ENCODE measurements at places on chromosomes 13 and 19.

- DNase-seq = no peak
These were observed 769.6 kb downstream of the UQCRFS1 start for GRCh38 chr19:28443361-28443760.

GRCh38 chr13:95440441-95441088 lies 112.0 kb upstream of the CLDN10 start:
- DNase-seq = no peak

GRCh38 chr13:78660495-78660857 lies 1.5 kb upstream of the OBI1 start:
- DNase-seq = no peak

- DNase-seq = no peak
These were observed 117.7 kb downstream of the STK24 start for GRCh38 chr13:98459171-98459681.

DNA sequence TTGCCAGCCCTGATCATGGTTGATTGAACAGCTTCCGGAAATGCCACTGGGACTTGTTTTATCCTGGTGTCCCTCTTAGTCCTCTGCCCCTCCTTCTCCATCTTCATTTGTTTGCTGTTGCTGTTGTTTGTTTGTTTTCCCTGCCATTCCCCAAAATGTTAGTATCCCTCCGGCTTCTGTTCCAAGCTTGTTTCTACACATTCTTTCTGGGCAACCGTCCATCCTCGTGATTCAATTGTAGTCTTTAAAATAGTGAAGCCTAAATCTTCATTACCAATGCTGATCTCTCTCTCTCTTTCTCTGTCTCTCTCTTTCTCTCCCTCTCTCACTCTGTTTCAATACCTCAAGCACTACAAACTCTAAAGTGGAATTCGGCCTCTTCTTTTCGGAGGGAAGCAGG lies 649.3 kb upstream of the ARGLU1 start:
- DNase-seq = no peak

GRCh38 chr19:2273356-2274184 lies 8.4 kb downstream of the PEAK3 start:
- no peak for DNase-seq

DNA sequence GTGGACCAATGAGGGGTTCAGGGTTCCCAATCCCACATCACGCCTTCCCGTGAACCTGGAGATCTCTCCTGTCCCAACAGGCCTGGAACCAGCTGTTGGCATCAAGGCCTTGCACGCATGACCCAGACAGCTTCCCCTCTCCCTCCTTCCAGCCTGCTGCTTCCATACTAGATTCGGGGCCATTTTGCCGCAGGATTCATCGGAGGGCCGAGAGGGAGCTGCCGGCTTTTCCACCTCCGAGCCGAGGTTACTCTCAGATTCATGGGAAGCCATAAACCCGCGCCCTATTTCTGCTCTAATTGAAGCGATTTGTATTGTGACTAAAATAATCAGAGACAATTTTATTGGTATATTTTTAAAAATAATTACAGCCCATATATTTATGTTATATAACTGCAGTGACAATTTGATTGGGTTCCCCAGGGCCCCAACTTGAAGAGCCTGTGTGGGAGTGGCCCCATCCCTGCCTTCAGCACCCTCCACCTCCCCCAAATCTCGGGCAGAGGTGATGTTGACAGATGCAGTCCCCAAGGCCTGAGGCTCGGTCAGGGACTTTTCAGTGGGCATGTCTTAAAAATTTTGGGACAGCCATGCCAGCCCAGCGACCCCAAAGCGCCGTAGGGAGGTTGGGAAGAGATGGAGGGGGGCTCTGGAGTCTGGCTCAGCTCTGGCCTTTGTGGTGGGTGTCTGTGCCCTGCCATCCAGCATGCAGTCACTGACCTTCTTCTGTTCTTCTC lies 30.8 kb upstream of the PEPD start:
- DNase-seq = no peak

DNA sequence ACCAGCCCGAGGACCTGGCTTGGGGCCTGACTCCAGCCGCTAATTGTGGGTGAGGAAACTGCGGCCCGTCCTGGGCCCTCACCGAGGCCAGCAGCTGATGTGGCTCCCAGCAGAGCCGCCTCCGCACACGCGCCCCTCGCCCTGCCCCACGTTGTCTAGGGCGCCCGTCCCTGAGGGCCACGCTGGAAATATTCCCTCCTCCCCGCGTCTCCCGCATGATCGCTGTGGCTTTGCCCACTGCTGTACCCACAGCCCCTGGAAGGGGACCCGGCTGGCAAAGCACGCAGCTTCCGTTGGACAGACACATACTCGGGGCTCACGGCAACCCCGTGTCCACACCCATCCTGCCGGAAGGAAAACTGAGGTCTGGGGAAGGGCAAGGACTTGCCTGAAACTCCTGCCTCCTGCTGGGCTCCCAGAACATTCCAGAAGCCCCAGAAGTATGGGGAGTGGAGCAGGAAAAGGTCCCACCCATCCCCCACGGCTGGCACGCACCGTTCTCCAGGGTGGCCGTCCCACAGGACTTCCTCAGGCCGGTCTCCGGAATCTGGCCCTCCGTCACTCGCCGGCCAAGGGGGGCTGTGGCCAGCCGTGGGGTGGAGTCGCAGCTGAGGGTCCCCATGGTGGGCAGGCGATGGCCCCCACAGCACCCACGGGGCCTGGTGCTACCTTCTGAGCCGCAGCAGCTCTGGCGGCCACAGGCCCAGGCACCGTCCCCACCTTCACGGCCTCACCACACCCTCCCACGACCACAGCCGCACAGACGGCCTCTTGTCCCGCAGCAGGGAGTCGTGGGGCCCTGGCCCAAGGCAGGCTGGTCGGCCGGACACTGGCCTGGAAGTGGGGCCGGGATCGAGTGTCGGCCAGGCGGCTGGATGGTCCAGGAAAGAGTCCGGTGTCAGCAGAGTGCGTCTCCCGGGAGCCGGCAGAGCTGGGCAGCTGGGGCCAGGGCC lies 13.6 kb upstream of the SHC2 start:
- DNase-seq = no peak

DNA sequence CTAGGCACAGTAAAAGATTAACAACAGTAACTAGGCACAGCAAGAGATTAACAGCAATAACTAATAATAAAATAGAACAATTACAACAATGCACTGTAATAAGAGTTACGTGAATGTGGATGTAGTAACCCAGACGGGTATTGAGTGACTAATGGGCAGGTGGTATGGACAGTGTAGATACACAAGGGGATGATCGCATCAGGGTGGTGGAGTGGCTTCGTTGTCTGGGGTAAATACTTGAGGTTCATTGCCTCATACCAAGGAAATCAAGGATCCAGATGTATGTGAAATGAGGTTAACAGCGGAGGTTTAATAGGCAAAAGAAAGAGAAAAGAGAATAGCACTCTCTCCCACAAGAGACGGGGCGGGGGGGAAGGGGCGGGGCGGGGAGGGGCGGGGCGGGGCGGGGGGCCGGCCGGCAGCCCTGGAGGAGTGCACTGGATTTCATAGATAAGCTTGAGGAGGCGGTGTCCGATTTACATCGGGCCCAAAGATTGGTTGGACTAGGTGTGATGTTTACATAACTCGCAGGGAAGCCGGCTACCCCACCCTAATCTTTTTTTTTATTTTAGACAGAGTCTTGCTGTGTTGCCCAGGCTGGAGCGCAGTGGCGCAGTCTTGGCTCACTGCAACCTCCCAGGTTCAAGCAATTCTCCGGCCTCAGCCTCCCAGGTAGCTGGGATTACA lies 106.3 kb downstream of the KCTD15 start:
- no peak for DNase-seq

Measured in skeletal muscle cell (primary cell).